LHCN-M2 (cell line): ENCODE measurements at places on chromosomes 5 and 9.

DNA sequence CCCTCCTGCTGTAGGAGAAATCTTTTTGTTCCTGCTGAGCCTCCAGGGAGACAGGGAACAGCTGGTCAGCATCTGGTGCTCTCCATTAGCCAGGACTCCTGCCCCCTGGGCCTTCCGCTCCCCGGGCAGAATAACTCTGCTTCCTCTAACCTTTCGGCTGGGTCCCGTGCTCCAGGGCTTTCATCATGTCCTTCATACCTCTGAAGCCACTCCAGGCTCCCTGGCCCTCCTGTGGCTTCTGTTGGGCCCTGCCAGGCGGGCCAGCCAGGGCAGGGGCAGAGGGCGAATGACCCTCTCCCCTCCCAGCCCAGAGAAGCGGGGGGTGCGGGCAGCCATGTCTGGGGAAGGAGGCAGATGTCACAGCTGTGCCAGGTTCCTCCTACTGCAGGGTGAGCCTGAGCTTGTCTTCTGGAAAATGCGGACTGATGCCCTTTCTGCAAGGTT is 81.7 kb upstream of the LMX1B start:
- DNase-seq = peak; percentile 21

- DNase-seq = peak; percentile 32
Measured at GRCh38 chr9:6902423-6902822, 144.7 kb downstream of the KDM4C start.

DNA sequence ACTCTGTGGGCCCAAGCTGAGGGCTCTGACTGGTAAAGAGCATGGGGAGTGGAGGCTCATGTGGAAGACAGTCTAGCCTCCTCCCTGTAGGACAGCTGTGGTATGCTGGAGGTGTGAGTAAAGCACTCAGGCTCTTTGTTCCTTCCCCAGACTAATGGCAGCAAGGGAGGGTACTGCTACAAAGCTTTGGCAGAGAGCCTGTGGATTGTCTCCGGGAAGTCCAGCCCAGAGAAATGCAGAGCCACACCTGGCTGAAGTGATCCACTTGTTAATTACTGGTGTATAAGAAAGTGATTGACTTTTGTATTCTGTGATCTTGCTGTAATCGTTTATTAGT is 161.7 kb downstream of the OXCT1 start:
- DNase-seq = peak; percentile 1

DNA sequence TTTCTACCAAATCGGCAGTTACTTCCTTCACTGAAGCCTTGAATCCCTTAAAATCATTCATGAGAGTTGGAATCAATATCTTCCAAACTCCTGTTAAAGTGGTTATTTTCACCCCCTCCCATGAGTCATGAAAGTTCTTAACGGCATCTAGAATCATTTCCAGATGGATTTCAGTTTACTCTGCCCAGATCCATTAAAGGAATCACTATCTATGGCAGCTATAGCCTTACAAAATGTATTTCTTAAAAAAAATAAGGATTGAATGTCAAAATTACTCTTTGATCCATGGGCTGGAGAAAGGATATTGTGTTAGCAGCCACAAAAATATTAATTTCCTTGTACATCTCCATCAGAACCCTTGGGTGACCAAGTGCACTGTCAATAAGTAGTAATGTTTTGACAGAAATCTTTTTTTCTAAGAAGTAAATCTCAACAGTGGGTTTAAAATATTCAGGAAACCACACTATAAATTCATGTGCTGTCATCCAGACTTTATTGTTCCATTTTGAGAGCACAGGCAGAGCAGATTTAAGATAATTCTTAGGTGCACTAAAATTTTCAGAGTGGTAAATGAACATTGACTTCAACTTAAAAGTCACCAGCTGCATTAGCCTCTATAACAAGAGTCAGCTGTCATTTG is 767.7 kb downstream of the DTWD2 start:
- no peak for DNase-seq

DNA sequence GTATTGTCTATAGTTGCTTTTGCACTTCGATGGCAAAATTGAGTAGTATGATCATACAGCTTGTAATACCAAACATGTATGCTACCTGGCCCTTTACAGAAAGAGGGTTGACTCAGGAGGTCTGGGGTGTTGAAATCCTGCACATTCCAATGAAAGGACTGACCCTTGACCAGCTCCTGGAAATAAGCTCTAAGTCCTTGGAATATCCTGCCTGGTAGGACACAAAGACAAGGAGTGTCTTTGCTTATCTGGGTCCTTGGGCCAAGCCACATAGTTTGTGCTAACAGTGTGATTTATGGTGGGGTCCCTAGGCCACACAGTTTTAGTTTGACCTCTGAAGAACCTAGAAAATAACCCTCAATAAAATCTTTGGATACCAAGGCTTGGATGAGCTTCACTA is 89.3 kb upstream of the FTMT start:
- no peak for DNase-seq

GRCh38 chr5:127385936-127386335 is 95.3 kb downstream of the MEGF10 start:
- DNase-seq = no peak

GRCh38 chr5:64788156-64788555 is 19.4 kb downstream of the CWC27 start:
- no peak for DNase-seq

- no peak for DNase-seq
Measured at GRCh38 chr9:1152171-1152570, 102.0 kb downstream of the DMRT2 start.

- no peak for DNase-seq
Measured at GRCh38 chr9:137084526-137084925, 2.3 kb upstream of the MAN1B1 start.

DNA sequence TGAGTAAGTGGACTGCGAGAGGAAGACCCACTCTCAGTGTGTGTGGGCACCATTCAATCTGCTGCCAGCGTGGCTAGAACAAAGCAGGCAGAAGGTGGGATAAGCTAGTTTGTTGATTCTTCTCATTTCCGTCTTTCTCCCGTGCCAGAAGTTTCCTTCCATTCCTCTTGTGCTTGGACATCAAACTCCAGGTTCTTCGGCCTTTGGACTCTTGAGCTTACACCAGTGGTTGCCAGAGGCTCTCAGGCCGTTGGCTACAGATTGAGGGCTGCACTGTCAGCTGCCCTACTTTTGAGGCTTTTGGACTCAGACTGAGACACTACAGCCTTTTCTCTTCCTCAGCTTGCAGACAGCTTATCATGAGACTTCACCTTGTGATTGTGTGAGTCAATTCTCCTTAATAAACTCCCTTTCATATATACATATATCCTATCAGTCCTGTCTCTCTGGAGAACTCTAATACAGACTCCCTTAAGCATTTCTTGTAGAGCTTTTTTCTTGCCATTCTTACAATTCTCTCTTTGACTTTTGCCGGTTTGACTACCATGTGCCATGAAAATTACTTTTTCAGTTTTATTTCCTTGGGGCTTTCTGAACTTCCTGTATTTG is 494.9 kb downstream of the PRR16 start:
- DNase-seq = no peak

- DNase-seq = peak; percentile 26
Measured at GRCh38 chr9:83649080-83649479, 26.1 kb downstream of the IDNK start.

DNA sequence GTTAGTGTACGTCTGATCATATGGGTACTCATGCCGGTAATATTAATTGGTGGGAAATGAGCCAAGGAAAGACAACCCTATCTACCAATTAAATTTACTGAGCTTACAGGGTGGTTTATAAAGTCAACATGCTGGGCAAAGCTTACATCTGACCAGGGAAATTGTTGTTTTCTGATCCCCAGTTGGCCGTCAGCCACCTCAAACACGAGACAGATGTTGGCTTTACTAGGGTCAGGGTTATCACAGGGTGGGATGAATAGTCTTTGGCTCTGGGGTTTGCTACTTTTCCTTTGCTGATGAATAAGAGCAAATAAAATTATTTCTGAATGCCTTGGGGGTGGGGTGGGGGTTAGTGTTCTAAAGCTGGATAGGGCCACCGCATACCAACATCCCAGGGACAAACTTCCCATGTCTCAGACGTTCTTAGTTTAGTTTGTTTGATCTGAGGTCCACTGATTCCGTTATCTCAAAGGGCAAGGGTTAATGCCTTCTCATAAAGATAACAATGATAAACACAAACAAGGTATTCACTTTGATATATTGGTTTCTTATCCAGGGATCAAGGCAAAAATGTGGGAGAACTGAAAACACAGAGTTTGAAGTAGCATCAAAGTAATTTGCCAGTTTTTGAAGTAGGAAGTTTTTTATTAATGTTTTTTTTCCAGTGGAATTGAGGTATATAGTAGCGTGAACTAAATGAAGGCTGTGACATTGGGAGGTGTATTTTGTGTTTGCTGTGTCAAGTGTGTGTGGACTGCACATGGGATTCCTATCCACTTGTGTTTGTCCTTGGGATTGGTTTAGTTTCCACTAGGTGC is 109.1 kb upstream of the RPS23 start:
- DNase-seq = peak; percentile 38

GRCh38 chr5:126693806-126694205 is 83.1 kb upstream of the LMNB1 start:
- DNase-seq = no peak

DNA sequence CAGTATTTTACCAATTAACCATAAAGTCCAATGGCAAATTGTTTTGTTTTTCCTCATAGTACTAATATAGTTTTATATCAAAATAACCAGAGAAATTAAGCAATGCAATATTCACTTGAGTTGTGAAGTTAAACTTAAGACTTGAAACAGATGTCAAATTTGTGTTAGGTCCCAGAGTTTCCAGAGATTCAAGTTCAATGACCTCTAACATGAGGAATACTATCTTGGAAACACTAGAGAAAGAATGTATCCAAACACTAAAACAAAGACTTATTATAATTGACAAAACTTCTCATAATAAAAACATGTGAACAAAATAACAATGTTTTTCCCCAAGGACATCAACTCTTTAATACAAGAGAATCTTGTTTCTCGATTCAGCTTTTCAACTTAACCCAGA is 18.0 kb downstream of the SUSD1 start:
- DNase-seq = no peak

DNA sequence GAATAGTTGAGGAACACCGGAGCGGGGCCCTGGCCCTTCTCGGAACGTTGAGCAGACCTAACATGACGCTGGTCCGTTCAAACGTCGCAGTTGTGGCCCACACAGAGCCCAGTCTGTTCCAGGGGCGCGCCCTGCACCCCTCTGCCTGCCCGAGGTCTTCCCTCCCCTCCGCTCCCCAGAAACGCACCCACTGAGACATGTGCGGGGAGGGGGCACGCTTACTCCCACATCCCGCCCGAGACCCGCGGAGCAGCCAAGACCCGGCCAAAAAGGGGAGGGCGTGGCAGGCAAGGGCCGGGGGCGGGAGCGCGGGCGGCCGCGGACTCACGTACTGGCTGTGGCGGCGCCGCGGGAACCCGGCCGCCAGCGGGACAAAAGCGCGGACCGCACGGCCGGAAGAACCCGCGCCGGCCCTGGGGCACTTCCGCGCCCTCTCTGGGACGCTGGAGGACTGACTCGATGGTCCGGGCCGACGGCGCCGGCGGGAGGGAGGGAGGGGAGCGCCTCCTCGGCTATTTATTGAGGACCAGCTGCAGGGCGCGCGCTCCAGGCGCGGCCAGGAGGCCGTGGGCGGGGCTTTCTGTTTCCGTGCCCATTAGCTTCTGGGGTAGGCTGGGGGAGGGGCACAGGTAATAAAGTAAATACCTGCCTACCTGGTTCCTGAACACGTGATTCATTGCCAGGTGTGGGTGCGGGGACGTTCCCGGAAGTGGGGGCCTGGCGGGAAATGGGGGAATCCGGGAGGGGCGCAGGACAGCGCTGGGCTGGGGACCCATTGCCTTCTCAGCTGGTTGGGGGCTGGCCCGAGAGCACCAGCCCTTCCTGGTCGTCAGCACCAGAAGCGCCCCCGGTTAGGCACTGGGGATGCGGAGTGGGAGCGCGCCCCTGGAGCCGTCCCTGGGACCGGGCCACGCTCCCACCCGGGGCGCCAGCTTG is at the start of gene ZFP62:
Gene ZFP62 (minus strand): TSS at position 390 of the 936 bp plus-strand sequence. CDS start 57 bp downstream, at position 333.
- peak; percentile 88 for DNase-seq

GRCh38 chr5:1515311-1515920 is 8.3 kb downstream of the LPCAT1 start:
- DNase-seq = no peak

DNA sequence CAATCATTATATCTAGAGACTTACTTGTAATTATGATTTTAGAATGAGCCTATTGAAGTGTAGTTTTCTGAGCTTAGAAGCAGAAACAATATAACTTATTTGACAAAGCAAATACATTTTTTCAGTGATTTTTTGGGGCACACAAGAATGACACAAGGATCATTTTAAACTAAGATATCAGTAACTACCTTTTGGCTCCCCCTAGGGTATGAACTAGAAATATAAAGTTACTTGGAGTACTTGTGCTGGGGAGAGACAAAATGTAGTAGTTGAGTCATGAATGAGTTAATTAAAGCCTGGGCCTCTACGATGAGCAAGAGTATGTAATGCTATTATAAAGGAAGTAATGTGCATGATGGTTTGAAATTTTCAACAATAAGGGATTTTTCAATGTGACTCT is 1244.1 kb upstream of the ACO1 start:
- peak; percentile 68 for DNase-seq

- peak; percentile 78 for DNase-seq
Measured at GRCh38 chr5:61916621-61917620, 389.1 kb upstream of the KIF2A start.

- peak; percentile 35 for DNase-seq
Measured at GRCh38 chr9:105290418-105290817, 46.0 kb downstream of the SLC44A1 start.

DNA sequence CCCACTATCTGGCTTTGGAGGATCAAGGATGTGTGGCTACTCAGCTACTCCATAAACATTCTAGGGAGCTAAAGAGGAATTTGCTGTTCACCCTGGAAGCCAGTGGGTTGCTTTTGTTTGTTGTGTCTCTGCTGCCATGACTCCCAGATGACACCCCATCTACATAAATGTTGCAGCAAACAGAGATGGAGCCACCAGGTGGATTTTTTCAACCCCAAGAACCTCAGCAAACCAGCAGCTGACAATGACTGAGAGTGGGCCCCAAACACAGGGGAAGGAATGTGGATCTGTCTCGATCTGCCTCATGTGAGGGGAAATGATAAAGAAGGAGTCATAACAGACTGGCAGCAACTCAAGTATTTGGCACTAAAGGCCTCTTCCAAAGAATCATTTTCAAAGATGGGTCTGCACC is 132.7 kb upstream of the TNC start:
- DNase-seq = peak; percentile 99

- no peak for DNase-seq
Measured at GRCh38 chr9:107218829-107219485, 64.1 kb upstream of the RAD23B start.

DNA sequence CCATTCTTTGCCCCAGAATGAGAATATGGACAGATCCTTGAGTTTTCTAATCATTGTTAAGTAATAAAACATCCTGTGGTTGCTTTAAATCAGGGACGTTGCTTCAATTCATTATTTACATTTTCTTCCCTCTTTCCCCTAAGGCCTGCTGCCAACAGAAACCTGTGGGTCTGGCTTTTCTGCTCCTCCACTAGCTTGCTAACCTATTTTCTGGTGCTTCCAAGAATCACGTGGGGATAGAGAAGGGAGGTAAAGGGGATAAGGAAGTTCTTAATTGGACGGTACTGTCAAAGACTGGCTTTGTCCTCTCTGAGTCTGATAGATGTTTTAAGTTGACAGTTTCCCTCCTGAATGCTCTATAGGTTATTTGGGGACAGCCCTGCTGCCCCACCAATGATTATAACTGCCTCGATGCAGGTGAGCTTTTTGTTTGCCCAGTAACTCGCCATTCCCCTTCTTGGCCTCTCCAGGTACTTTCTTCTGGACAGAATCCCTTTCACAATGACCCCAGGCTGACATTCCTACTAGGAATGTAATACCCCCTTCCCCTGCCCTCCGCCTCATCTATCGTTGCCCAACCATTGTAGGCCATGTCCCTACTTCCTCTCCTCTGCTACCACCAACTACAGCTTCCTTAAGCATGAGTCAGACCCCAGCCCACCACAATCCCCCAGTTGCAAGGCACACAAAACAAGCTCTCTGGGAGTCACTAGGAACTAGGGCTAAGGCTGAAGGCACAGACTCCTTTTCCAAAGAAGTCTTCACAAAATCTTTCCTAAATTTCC is 19.9 kb upstream of the CPEB4 start:
- DNase-seq = peak; percentile 45
